ENCODE measurements at places on chromosomes 6 and 20.

- no peak for DNase-seq
Observed at GRCh38 chr20:61135968-61136367, 116.1 kb upstream of the CDH4 start.

DNA sequence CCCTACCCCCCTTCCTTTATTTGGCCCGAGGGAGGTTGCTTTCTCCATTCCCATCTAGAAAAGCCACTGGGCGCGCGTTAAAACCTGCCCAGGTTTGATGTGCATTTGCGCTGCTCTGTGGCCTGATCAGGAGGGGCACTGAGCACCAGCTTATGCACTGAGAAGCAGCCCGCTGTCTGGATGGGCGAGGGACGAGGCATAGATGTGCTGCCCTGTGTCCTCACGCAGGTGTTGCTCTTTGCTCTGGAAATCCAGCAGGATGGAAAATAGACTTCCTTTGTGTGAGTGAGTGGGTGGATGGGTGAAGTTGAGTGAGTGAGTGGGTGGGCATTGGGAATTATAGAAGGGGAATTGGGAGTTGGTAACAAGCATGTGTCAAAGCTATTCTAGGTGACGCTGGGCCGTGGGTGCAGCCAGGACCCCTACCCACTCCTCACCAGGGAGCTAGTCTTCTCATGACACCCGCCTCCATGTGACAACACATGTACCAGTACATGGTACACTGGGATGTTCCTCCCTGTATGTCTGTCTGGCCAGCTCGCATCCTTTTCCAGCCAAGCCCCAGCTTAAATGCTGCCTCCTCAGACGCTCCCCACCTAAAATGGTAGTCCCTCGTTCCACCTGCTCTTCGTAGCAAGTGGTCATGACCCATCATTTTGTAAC is 162.6 kb downstream of the DTNBP1 start:
- DNase-seq: no peak

DNA sequence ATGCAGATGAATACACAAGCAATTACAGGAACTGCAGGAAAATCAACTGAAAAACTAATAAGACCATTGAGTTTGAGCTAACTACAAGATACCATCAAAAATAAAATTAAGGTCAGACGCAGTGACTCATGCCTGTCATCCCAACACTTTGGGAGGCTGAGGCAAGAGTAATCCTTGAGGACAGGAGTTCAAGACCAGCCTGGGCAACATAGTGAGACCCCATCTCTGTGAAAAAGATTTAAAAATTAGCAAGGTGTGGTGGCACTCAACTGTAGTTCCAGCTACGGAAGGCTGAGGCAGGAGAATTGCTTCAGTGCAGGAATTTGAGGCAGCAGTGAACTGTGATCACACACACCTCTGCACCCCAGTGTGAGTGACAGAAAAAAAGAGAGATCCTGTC is 419.9 kb upstream of the SOX4 start:
- DNase-seq: no peak

DNA sequence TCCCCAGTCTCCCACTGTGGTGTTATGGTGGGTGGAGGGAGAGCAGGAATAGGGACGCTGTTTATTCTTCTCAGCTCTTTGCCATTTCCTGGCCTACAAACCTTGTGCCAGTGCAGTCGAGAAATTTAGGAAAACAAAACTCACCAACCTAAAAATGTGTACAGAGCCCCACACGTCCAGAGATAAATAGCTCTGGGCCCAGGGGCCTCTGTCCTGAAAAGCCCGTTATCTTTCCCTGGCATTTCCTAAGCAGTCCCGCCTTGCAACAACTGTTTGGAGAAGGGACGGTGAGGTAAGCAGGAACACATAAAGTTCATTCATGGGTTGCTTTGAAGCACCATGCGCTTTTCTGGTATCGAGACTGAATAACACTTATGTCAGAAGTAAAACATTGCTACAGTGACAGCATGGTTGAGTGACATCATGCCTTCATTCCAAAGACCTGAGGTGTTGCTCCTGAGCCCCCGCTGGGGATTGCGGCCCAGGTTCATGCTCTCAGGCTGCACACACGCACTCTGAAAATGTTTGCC is 80.1 kb upstream of the NXT1 start:
- peak; percentile 9 for DNase-seq

- no peak for DNase-seq
Observed at GRCh38 chr6:131807321-131807643, 538 bp upstream of the ENPP1 start.

DNA sequence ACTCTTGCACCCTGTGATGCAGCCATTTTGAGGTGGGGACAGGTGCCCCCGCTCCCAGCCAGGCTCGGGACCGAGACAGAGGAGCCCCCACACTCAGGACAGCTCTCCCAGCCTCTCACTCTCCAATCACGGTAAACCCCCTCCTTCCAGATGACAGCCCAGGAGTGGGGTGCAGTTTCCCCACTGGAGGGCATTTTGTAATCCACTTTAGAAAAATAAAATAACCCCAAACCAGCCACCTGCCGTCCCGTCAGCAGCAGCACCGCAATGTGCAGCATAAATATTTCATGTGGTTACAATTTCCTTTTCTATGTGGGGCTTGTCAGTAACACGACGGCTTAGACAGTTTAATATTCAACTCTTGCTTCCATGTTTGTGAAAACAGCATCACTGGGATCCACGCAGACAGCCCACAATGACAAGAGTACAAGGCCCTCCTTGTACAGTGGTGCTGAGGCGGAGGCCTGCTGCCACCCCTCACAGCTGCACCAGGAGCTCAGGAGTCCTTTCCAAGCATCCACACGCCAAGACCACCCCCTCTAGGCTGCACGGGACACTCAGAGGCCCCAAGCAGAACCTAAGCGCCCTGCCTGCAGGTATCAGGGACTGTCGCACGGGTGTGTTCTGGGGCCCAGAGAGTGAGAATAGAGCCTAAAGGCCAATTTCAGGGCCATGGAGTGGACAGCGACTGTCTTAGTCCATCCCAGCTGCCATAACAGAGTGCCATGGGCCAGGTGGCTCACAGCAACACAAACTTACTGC is 116.7 kb downstream of the JPH2 start:
- DNase-seq: no peak

DNA sequence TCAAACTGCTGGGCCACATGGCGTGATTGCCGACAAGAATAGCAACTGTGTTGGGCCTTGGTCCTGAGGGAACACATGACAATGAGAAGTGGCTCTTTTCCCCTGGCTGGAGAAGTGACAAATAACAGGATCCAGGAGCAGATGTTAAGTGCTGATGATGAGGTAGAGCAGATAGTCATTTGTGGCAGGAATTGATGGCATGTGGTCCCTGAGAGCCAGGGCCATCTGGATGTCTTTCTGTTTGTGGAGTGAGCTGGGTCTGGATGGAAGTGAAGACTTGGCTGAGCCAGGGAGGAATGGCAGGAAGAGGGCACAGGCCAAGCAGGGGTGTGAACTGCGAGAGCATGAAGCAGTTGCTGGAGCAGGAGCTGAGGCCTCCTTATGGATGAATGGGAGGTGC is 67.8 kb downstream of the SCAND1 start:
- no peak for DNase-seq

DNA sequence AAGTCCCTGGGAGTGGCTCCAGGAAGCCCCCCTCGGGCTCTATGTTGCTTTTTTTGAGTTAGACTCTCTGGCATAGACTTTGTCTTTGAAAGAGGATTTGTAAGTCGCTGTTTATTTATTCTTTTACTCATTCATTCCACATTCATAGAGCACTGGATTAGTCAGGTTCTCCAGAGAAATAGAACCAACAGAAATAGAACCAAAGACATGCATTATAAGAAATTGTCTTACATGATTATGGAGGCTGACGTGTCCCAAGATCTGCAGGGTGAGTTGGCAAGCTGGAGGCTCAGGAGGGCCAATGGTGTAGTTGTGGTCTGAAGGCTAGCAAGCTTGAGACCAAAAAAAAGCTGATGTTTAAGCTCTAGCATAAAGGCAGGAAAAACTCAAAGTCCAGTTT is 98.3 kb upstream of the CHD6 start:
- DNase-seq: no peak

DNA sequence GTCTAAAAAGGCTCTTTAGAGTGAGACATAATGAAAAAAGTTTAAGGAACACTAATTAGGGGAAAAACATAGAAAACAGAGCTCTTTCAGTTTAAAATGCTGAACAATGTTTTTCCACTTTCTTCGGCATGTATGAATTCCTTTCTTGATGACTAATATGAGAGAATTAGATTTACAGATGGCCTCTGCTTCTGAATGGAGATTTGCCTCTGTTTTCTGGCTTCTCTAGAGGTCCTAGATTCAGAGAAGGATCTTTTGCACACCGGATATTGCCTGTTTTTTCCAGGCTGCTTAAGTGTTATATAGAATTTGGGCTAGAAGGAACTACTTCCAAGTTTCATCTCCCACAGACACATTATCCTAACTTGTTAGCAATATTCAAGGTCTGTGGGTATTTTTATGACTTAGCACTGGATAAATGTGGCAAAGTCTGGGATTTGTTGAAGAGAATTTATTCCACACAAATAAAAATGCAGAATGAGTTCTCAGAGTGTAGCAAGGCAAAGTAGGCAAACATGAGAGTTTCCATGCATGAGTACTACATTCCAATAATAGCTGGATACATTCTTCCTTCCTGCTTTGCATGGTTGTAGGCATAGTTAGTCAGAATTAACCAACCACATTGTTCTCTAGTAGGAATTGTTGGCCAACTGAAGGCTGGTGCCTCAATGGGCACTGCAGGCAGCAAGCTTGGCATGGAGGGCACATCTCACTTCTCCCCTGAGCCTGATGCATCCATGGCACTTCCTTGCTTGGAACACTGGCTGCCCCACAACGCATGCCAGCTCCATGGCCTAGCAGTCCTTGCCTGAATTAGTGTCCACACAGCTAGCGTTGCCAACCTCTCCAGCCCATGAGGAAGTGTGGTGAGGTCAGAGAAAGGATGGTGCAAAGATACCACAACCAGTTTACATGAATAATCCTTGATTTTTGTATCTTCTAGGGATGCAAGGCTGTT is 224.2 kb downstream of the CLIC5 start:
- DNase-seq: peak; percentile 57

DNA sequence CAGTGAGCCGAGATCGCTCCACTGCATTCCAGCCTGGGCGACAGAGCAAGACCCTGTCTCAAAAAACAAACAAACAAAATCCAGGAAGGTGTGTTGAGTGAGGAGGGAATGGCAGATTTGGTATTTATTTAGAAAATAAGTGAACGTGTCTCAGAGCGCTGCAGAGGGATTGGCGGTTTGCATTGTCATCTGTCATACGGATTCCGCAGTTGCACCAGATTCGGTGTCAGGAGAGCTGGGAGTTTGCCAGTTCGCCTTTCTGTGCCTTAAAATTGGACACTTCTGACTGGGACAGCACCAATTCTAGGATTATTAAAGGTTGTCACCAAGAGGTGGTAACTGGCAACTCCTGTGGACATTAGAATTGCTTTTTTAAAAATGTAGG is 912 bp downstream of the SNRNP48 start:
- no peak for DNase-seq
